Esophagus squamous epithelium (tissue), 5 donors: ENCODE measurements at places on chromosomes 1 and 21.

- no peak for DNase-seq
Observed at GRCh38 chr1:243312952-243313634, 57.3 kb downstream of the SDCCAG8 start.

DNA sequence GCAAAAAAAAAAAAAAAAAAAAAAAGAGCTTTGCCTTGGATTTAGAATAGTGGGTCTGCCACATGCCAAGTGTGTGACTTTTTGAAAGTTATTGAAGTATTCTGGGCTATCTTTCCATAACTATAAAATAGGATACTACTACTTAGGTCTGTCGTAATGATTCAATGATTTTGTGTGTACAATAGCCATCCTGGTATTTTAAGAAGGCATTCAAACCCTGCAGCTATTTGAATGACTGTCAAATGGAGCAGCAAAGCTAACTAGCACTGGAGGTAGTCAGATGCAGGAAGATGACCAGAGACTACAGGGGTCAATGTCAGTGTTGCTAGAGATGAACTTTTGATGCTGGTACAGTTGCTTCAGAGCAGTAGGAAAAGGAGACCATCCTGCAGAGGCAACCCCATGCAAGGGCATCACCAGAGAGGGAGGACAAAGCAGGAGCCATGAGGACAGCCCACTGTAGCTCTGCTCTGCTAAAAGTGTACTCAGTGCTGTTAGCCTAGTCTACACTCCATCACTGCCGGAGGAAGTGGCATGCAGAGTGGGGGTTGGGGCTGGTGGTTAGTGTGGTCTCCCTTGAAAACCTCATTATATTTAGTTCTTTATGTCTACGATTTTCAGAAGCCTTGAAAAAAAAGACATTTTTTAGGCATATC is 29.0 kb downstream of the DUSP10 start:
- DNase-seq: no peak

DNA sequence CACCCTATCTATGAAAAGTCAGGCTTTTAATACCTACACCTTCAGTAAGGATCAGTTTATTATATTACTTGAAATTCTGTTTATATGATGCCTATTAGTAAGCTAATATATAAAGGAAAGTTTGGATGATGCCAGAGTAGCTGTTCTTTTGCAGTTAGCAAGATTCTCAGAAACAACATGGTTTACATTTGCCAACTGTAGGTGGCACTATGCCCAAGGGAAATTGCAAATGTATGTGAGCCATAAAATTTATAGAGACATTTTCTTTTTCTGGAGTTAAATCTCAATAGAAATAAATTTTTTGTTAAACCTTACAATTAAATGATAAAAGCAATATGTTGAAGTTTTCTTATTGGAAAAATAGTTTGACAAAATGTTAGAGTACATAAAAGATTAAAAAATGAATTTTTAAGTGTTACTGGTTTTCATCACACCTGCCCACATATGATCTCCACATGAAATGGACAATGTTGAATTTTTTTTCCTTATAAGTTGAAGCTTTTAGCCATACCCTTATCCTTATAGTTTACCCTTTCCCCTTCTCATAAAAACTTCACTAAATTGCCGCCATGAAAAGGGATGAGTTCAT is 32.1 kb upstream of the EPHX4 start:
- DNase-seq: no peak

- no peak for DNase-seq
Observed at GRCh38 chr21:44093761-44094160, 13.4 kb upstream of the PWP2 start.

- DNase-seq: no peak
Observed at GRCh38 chr1:228090613-228091081, 8.1 kb downstream of the ARF1 start.

DNA sequence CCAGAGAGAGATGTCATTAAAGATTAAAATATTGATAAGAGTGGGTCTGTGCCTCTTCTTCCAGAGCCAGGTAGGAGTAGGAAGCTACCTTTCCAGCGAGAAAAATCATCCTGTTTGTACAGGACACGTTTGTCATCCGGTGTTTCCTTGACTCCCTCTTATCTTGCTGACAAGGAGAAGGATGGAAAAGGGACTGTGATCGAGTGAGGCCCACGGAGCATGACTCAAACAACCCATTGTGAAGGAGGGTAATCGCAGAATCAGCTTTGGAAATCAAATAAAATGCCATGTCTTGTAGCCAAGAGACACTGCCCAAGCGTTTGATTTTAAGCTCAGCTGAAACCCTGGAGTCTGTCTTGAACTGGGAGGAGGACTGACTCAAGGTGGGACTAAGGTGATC is 97.7 kb downstream of the IGSF21 start:
- no peak for DNase-seq

- DNase-seq: no peak
Observed at GRCh38 chr1:186609183-186609582, 71.0 kb downstream of the PTGS2 start.

DNA sequence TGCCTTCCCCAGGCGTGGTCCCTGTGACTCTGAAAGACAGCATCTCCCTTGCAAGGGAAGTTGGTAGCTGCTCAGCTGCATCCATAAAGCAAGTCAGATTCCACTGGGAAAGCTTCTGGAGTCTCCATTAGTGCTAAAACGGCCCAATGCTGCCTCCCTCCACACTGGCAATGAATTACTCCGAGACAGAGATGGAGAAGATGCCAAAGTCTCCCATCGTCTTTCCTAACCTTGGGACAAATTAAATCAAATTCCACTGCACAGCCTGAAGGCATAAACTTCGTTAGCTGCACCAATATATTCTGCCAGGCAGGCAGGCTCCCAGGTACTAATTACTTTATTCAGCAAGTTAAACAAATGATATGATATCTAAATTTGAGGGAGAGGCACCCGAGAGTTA is 106.3 kb upstream of the GJB5 start:
- DNase-seq: no peak

- no peak for DNase-seq
Observed at GRCh38 chr1:168732736-168733135, 3.7 kb upstream of the DPT start.

GRCh38 chr1:204103431-204103741 is 30.5 kb downstream of the SOX13 start:
- no peak for DNase-seq

DNA sequence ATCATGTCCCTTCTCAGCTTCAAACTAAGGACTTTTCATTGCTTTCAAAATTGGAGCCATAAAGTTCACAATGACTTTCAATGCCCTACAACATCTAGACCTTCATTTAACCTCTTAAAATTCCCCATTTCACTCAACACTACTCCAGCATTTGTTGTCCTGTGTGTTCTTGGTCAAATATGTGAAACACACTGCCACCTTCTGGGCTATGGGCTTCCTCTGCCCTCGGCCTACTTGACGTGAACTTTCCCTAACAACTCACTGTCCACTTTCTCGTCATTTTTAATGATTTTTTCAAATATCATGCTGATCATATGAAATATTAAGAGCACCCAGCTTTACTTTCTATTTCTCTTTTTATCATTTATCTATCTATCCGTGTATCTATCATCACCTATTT is 2018.4 kb downstream of the NCAM2 start:
- DNase-seq: no peak

GRCh38 chr1:19179597-19180264 is 30.3 kb downstream of the UBR4 start:
- no peak for DNase-seq

- no peak for DNase-seq
Observed at GRCh38 chr1:32873484-32873883, 2.8 kb upstream of the FNDC5 start.

DNA sequence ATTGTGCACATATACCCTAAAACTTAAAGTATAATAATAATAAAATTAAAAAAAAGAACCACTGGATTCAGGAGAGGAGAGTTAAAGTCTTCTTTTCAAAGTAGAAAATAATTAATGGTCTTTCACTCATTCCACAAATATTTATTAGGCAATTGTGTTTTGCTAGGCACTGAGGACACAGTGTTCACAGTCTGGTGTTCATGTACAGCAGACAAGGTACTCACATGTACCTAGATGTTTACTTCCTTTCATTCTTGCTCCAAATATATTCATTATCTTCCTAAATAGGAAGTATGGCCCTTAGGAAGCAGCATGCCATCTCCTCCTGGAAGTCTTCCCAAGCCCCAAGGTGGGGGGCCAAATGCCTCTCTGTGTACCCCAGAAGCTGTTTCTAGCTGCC is 265.0 kb downstream of the NPHP4 start:
- no peak for DNase-seq

- DNase-seq: no peak
Observed at GRCh38 chr21:37618081-37618480, 251.5 kb downstream of the DYRK1A start.

DNA sequence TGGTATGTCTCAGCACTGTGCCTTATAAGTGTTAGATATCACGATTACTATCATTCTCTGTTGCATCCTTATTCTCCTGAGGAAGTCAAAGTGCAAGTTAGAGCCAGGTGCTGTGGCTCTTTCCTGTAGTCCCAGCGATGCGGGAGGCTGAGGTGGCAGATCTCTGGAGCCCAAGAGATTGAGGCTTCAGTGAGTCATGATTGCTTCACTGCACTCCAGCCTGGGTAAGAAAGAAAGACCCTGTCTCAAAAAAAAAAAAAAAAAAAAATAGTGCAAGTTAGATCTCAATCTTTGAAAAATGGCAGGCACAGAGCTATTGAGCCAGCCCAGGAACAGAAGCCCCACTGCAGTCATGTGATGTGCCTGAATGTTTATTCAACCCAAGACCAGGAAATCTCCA is 147.8 kb upstream of the POGK start:
- DNase-seq: no peak

DNA sequence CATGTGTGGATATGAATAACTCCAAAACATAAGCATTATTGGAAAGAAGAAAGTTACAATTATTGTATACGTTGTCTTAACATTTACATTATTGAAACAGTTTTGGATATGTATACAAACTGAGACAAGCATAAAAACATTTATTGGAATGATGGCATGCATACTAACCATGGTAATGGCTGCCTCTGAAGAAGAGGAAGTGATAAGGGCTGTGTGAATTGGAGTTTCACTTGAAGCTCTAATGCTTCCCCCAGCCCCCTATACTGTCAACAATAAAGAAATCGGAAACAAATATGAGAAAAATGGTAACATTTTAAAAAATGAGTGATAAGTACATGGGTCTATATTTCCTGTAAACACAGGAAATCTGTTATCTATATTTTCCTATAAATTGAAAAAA is 367.7 kb upstream of the DPYD start:
- no peak for DNase-seq

GRCh38 chr1:223873044-223873443 is 27.3 kb upstream of the TP53BP2 start:
- no peak for DNase-seq

GRCh38 chr1:217105437-217105836 is 382.2 kb upstream of the ESRRG start:
- no peak for DNase-seq

- DNase-seq: no peak
Observed at GRCh38 chr1:11645670-11646265, 8.5 kb downstream of the FBXO2 start.

GRCh38 chr1:36411674-36412648 is 14.3 kb upstream of the LSM10 start:
- DNase-seq: no peak

DNA sequence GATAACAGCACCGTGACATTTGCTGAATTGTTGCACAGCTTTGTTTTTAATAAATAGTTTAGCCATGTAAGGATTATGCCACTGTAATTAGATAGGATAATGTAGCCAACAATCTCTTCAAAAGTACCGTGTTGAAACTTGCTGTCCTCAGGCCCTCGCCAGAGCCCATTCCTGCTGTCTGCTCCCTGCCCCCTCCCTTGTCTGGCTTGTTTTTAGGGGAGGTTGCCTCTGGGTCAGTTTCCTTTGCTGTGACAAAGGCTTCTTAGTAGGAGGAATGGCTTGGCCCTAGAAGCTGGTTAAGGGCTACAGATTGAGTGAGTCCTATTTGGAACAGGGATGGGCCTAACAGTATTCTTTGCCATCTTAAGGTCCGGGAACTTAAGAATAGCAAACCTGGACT is 107.9 kb downstream of the LMO4 start:
- no peak for DNase-seq

GRCh38 chr1:203675596-203676347 is 49.1 kb downstream of the ATP2B4 start:
- no peak for DNase-seq

GRCh38 chr1:27026621-27027574 is 14.2 kb upstream of the TENT5B start:
- DNase-seq: no peak

DNA sequence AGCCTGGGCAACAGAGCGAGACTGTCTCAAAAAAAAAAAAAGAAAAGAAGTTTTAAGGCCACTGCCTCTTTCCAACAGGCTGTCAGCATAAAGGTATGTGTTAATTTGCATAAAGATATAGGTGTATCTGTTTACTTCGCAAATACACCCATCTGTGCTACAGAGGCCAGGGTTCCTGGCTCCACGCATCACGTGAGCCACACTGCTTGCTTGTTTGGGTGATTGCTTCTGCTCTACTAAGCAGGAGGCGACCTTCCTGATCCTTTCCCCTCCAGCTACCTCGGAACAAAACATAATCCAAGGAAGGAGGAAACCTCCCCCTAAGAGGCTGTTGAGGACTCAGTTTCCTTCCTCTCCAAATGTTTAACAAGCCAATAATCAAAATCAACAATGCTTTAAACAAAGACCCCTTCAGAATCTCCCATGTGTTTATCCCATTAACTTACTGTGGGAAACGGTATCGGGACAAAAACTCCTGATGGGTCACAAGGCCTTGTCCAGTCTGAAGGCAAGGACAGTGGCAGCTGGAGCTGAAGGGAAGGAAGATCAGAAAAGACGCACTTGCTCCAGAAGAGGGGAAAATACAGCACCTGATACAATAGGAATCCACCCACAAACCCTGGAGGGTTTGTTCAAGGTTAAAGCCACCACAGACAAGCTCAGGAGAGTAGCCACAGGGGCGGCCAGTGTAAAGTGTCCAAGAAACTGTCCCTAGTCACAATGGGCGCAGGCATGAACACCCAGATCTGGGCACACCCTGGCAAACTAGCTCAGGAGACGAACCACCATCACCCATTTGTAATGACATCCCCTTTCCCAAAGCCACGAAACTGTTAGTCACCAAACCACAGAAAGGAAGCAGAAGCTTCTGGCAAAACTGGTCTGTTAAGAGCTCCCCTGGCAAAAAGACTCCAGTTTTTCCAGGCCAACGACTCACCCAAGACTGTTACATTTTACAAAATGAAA is 17.2 kb downstream of the CTNNBIP1 start:
- no peak for DNase-seq

DNA sequence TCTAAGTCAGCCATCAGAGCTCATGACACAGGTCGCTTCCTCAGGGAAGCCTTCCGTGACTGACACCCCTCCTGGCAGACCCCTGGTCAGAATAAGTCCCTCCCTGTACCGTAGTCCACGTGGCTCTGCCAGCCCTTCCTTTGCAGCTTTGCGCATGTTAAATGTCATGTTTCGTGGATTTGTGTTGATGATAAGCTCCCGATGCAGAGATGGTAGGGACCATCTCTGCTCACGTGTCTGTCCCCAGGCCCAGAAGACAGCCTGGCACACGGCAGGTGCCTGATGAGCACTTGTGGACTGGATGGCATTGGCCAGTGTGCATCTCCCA is 75.9 kb downstream of the DHRS3 start:
- DNase-seq: no peak
